ENCODE measurements at places on chromosomes 16 and 17.

GRCh38 chr17:9219631-9220397 is 198.5 kb downstream of the NTN1 start:
- no peak for DNase-seq

DNA sequence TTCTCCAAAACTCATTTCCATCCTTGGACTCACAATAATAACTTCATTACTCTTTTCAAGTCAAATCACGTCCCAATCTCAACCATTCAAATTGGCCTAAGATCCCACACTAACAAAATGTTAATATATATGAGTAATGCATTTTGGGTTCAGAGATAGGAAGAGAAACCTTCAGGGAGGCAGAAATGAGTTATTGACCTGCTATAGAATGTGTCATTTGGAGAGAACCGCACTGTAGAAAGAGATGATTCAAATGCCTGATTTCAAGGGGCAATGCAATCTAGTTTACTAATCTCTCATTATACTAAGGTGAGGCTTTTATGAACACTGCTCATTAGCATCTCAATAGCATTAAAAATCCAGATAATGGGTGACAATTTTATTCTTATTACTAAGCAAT is 1595.0 kb upstream of the GOT2 start:
- DNase-seq: no peak

DNA sequence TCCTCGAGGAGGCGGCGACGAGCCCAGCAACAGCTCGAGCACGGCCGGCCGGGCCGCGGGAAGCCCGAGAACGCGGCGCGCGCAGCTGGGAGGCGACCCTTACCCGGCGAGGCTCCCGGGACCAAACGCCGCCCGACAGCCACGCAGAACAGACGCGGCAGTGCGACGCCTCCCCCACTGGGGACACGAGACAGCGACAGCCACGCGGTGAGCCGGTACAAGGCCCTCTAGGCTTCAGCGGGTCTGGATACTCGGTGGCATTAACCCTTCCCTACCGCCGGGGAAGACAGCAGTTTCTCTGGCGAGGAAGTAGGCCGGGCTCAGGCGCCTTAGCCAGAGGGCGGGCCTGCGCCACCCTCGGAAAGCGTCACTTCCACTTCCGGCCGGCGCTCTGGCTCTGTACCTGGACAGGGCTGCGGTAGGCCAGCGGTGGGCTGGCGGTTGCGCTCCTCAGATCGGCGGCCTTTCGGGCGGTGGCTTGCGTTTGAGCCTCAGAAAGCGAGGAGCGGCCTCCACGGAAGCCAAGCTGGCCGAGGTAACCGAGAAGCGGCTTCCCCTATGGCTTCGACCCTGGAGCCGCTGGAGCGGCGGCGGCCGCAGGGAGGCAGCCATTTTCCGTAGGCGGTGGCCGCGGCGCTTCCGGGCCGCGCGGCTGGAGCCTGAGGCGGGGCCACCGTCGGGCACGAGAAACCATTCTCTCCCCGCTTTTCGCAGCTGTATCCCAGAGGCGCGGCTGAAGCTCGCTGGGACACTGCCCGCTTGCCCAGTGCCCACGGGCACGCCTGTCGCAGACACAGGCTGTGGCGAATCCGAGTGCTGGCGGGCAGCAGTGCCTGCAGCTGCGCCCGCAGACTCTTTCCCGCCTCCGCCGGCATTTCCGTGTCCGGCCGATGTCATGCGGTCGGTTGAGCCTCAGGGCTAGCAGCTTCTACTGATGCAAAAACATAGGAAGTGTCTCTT is at the start of the genes TIGD7 and ZNF75A:
TIGD7 (minus strand) TSS at position 322 of the 960 bp plus-strand sequence. CDS start 4,816 bp downstream, outside the sequence.
ZNF75A (plus strand) TSS at position 389 of the 960 bp plus-strand sequence. CDS start 2,932 bp downstream, outside the sequence.
- peak; percentile 60 for DNase-seq

GRCh38 chr16:66026211-66026610 is 340.3 kb upstream of the CDH5 start:
- DNase-seq: no peak

DNA sequence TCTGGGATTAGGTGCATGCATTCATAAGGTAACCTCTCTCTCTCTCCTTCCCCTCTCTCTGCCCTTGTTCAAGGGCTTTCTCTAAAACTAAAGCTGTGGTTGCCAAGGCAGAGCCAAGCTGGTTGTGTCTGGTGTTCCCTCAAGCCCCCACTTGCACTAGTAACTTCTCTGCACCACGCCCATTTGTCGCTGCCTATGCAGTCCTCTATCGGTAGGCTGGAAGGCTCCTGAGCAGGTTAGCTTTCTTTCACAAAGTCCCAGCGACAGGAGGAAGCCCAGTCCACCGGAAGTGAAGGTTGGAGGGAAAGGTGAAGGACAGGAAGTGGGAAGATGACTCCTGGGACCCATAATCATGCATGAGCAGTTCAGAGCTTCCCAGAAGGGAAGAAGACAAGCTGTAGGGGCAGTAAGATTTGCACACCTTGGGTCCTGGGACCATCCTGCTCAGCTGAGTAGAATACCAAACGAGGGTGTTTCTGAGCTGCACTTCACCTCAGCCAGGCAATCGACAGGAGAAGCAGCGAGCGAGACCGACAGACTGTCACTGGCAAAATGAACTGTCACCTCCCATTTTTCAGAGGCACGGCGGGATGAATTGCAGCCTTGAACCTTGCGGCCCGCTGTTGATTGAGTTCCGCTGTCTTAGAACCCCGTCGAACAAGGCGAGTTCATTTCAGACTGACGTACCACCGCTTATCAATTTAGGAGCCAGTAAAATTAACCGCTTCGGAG is 14.7 kb upstream of the SKAP1 start:
- DNase-seq: peak; percentile 31

DNA sequence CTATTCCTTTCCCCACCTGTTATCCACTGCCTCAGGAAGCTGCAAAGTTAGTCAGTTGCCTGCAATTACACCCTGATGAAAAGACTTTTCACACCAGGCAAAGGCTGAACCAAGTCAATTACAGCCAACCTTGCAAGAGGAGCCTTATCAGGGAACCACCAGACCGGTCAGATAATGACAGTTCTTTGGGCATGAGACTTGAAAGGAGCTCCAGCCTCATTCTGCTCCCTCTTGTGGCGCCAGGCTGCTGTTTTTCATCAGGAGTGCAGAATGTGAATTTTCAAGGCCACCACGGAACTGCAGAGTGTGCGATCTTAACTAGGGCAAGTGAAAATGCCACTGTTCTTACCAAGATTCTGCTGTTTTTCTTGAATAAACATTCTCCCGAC is 22.5 kb downstream of the DNAI2 start:
- no peak for DNase-seq

GRCh38 chr17:66466840-66467367 is 164.5 kb downstream of the PRKCA start:
- DNase-seq: no peak

GRCh38 chr16:54289945-54290832 is 3.6 kb upstream of the IRX3 start:
- no peak for DNase-seq

- no peak for DNase-seq
These were observed 3.7 kb downstream of the CBLN1 start for GRCh38 chr16:49277766-49278566.

- no peak for DNase-seq
These were observed 42.9 kb downstream of the CPD start for GRCh38 chr17:30421592-30421991.

DNA sequence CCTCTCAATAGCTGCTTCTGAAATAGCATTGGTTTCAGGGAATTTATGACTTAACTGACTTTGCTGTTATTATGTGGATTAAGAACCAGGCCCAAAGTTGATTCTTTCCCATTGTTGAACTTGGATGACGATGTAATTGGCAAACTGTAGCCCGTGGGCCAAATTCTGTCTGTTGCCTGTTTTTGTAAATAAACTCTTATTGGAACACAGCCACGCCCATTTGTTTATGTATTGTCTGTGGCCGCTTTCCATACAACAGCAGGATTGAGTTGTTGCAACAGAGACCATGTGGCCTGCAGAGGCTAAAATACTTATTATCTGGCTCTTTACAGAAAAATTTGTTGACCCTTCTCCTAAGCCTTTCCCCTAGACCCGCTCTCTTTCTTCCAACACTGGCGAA is 31.6 kb downstream of the NTN1 start:
- DNase-seq: no peak

DNA sequence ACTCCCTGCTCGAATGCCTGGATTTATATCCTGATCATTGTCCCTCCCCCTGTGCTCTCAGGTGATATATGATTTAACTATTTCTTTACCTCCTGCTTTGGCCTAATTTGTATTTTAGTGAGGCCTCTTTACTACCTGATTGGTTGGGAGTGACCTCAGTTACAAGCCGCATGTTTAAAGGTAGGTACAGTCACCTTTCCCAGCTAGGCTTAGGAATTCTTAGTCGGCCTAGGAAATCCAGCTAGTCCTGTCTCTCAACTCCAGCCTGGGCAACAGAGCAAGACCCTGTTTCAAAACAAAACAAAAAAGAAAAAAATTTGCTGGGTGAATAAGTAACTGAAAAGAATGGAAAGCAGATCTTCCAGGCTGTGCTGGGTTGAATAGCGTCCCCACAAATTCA is 26.8 kb upstream of the ST6GALNAC2 start:
- no peak for DNase-seq

- no peak for DNase-seq
These were observed 106.2 kb downstream of the BRIP1 start for GRCh38 chr17:61757168-61757567.

GRCh38 chr17:12180644-12181261 is 160.1 kb downstream of the MAP2K4 start:
- DNase-seq: no peak

GRCh38 chr16:2035431-2036199 is 8.9 kb downstream of the NHERF2 start:
- DNase-seq: no peak

DNA sequence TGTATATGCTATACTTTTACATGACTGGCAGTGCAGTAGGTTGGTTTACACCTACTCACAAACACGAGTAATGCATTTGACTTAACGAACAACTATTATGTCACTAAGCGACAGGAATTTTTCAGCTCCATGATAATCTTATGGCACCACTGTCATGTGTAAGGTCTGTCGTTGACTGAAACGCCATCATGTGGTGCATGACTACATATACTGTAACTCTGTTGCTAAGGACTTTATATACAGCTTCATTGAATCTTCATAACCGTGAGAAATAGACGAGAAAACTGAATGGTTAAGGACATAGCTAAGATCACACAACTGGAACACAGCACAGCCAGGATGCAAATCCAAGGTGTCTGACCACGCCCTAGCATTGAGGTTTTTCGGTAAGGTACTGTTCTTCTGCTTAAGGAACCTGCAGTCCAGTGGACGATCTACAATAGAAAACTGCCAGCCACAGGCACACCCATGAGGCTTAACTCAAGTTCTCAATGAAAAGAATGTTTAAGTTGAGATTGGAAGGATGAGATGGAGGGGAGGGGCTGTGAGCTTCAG is 3.3 kb downstream of the CFAP20 start:
- DNase-seq: no peak

- DNase-seq: no peak
These were observed 57.8 kb downstream of the MYH10 start for GRCh38 chr17:8572764-8573163.

DNA sequence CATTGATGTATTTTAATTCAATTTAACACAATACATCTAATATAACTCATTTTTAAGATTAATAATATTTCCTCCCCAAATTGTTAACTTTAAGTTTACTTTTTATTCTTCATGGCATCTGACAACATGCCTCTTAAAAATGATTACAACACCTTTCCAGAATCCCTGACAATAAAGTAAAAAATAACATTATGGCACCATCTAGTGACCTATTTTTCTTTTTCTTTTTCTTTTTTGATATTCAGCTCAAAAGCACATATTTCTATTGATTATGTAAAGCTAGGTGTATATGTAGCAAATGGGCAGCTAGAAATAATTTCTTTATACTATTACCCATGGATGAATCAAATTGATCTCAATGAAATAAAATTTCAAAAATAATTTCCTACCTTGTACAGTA is 834.3 kb upstream of the CDH8 start:
- no peak for DNase-seq

DNA sequence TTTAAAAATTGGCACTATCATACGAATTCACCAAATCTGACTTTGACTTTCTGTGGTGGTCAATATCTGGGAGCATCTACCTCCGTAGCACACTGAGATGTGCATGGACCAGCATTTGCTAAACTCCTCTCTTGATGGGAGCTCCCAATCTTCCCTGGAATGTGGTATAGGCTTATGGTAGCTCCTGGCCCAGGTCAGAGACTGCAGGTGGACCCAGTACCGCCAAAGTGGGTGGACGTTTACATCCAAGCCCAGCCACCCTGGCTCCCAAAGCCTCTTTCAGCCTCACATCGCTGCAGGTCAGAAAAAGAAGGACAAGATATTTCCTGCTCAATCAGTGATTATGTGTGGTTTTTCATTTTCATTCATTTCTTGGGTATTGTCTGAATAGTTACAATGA is 43.1 kb upstream of the NKD1 start:
- no peak for DNase-seq

DNA sequence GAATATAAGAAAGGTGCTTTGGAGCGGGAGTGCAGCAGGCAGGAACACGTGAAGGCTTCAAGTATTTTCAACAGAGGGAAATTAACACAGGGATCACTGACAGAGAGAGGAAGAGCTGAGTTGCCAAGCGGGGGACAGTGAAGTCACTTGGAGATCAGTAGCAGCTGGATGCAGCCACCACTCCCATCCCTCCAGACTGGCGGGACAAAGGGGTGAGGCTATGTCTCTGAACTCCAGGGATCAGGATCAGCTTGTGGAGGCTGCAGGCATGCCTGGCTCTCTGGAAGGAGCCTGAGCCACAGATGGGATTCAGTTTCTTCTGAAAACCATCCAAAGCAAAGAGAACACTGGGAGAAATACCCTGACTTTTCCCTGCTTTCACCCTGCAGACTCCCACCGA is 113.7 kb upstream of the IRX3 start:
- no peak for DNase-seq

- no peak for DNase-seq
These were observed 90.1 kb upstream of the GSE1 start for GRCh38 chr16:85522842-85523601.

GRCh38 chr16:23827057-23827456 is 8.7 kb upstream of the PRKCB start:
- no peak for DNase-seq

- no peak for DNase-seq
These were observed 14.5 kb downstream of the ZFPM1 start for GRCh38 chr16:88467541-88467944.

DNA sequence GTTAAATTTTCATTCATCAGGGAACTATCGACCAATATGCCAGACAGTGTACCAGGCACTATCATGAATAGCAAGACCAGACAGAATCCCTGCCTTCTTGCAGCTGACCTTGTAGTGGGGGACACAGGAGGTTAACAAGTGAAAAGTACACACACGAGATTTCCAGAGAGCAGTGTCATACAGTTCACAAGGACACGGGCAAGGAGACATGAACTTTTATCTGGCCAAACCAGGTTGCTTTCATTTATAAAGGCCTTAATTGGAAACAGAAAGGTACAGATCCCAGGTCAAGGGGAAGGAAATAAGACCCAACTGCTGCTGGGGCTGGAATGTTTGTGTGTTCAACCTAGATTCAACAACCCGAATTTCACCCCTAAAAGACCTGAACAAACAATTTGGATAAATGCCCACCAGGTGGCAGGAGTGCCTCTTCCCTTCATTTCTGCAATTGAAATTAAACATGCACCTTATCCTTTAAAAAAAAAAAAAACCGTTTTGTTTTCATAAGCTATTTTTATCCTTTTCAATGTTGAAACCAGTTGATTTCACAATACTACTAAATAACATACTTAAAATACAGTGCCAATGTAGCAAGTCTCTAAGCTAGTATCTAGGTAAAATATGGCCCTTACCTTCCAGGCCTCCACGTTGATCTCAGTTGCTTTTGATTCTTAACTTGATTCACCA is 65.9 kb downstream of the EMP2 start:
- peak; percentile 3 for DNase-seq

GRCh38 chr16:89472711-89473075 is 17.7 kb downstream of the ANKRD11 start:
- peak; percentile 64 for DNase-seq

- peak; percentile 15 for DNase-seq
These were observed 475.9 kb upstream of the CCL2 start for GRCh38 chr17:33779234-33779591.

GRCh38 chr17:34859652-34860051 is 101.6 kb downstream of the CCT6B start:
- DNase-seq: no peak

All from CD8-positive, alpha-beta T cell (primary cell).